SW 1271 (cell line): ENCODE measurements at places on chromosomes 3 and 15.

GRCh38 chr3:130259166-130259874, 86.2 kb upstream of the COL6A5 start:
- DNase-seq, result no peak

DNA sequence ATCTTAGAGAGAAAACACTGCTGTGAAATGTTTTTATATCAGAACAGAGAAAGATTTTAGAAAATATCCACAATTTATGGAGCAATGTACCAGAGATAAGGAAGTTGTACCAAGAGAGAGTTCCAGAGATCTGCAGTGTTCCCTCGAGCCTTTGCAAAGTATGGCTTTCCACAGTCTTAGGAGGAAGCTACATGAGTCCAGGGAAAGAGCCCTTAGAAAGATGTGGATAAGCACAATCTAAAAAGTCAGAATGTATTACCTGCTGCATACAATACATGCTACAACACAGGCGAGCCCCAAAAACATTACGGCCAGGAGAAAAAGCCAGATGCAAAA, 56.4 kb downstream of the ZNF860 start:
- no peak for DNase-seq

GRCh38 chr3:132047209-132047608, 12.4 kb upstream of the CPNE4 start:
- DNase-seq, result no peak

DNA sequence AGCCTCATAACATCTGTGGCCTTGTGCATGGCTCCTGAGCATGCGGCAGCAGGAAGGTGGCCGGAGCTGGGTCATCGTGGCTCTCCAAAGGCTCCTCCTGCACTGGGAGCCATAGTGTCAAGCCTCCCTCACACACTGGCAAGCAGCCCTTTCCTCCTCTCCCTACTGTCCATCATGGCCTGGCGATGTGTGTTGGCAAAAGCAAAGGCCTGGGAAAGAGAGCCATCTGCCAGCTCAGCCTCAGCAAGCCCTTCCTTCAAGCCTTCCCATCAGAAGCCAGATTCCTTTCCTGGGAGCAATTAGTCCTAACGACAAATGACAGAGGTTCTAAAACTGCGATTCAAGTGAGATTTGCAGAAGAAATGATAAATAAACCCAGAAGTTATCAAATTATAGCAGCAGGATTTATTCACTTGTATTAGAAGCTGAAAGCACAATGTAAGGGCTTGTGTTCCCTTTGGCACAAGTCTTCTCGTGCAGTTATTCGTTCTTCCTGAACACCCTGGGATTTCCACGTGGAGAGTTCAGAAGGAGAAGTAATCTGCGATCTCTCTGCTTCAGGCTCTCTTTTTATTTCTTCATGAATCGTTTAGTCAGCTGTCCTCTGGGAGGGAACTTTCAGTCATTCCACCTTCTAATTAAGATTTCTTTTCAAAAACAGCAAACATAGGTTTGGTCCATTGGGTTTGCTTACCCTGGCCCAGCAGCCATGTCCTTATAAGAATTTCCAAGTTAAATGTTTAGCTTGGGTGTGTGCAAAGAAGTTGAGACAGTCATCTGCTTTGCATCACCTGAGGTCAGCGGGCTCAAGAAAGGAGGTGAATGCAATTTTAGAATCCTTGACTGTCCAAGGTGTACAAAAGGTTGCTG, 110.3 kb upstream of the TMC3 start:
- DNase-seq, result no peak

- no peak for DNase-seq
Measured at GRCh38 chr15:38271144-38271543, 18.5 kb downstream of the SPRED1 start.

GRCh38 chr3:98906230-98906629, 4.7 kb upstream of the DCBLD2 start:
- DNase-seq, result no peak

DNA sequence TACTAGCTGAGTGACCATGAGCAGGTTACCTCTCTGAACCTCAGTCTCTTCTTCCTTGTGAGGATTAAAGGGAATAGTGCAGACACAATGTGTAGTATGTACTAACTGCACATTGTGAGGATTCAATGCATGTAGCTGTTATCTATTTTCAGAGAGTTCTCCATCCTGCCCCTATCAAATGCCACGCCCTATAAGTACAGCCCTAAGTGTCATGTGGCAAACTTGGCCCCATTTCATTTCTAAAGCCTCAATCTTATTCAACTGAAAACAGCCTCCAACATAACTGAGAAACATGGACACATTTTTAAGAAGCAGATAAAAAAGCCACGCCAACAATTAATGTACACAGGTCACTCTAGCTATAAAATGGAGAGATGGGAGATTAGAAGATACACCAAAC, 220.0 kb downstream of the TBL1XR1 start:
- no peak for DNase-seq

DNA sequence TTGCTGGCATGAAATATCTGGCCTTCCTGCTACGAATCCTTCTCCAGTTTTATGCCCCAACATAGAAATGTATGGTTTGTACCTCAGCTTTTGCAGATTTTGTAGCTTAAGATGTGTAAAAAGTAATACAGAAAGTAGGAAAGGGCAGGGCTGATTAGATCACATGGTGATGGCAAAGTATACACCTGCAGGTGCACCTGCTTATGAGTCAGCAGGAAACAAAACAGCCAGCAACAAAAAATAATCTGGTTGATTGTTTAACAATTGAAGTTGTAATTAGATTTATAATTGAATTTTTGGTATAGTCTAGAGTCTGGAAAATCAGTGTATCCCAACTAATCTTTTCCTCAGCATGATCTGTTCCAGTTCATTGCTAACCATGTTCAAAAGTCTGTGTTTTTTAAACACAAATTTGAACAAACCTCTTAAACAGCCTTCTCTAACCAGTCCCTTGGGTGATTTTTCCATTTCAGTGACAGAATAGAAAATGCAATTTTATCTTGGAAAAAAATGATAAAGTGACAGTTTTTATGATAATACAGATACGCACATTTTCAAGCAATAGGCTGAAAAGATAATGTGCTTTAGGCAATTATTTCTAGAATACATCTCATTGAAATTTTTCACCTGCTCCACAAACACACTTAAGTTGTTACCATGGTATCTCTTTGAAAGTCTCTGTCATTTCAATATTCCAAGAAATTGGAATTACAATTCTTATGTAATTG, 477.4 kb downstream of the NAALADL2 start:
- no peak for DNase-seq

DNA sequence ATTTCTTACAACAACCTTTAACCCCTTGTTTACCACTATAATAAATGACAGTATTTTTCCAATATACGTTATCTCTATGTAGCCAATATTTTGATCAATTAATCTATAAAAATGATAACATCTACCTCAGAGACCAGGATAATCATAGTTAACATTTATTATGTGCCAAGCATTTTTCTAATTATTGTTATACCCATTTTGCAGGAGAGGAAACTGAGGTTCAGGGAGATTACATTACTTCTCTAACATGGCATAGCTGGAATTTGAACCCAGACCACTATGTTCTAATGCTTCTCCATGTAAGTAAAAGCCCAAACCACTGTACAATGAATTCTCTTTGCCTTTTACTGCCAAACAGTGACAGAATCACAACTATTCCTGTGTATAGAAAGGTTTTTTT, 113.4 kb upstream of the PFN2 start:
- no peak for DNase-seq

GRCh38 chr3:97736928-97737327, 27.6 kb upstream of the ARL6 start:
- DNase-seq, result no peak

GRCh38 chr3:44584646-44585501, at the start of gene ZNF660:
ZNF660 (plus strand) TSS chr3:44584964; CDS start chr3:44594194, 9,230 bp downstream.
- no peak for DNase-seq

GRCh38 chr3:72380193-72380592, 468.1 kb downstream of the SHQ1 start:
- no peak for DNase-seq

GRCh38 chr15:76368122-76368621, 31.6 kb downstream of the ISL2 start:
- DNase-seq, result no peak

DNA sequence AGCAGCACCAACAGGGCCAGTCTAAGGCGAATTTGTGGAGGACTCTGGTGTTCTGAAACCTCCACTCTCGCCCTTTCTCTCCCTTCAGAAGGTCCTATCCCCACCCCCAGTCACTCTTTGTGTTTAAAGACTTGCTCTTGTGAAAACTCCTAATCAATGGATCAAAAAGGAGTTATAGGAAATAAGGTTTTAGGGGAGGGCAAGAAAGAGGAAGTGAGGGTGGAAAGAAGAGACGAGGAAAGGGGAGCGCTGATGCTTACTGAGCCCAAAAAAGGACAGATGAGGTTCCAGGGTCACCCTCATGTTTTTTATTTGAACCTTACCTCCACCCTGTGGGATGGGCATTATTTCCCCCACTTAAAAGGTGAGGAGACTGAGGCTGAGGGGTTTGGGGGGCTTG, 70.0 kb upstream of the SLC6A11 start:
- no peak for DNase-seq
